Activated gamma-delta T cell treated with anti-CD3 and anti-CD28 coated beads, Interleukin-2, amount 50 U/mL, for 16 hours (primary cell): ENCODE measurements at places on chromosomes 3 and 15.

GRCh38 chr15:100844167-100844566, 35.5 kb upstream of the ALDH1A3 start:
- no peak for DNase-seq

DNA sequence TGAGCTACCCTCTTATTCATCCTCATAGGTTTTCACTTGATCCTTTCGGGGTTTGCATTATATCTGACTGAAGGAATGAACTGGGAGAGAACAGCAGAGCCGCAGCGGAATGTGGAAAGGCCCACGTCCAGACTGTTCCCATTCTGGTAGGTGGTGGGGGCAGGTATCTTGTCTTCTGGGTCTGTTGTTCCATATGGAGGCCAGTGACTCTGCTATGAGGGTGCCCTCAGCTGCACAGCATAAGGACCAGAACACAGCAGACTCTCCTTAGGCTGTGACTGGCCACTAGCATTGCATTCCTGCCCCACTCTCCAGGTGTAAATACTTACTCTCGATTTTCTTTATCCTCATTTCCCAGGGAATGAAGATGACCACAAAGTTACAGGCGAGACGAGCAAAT, 12.1 kb downstream of the TMC3 start:
- no peak for DNase-seq

GRCh38 chr3:30659270-30660130, 53.1 kb downstream of the TGFBR2 start:
- no peak for DNase-seq

GRCh38 chr3:45332493-45332892, 55.9 kb upstream of the LARS2 start:
- no peak for DNase-seq

GRCh38 chr3:12687948-12688347, 24.0 kb upstream of the RAF1 start:
- no peak for DNase-seq

GRCh38 chr3:75906555-75907112, 121.3 kb upstream of the ZNF717 start:
- no peak for DNase-seq
